Activated CD8-positive, alpha-beta T cell treated with anti-CD3 and anti-CD28 coated beads, Interleukin-2, amount 10 ng/mL, durations not matched to agents 7 days and 5 days (primary cell): ENCODE measurements at places on chromosomes 1 and 21.
A peak's percentile ranks its signal among the peaks of the same experiment; 100 is the strongest.

GRCh38 chr21:15054089-15054488, 10.7 kb downstream of the NRIP1 start:
- DNase-seq: no peak

DNA sequence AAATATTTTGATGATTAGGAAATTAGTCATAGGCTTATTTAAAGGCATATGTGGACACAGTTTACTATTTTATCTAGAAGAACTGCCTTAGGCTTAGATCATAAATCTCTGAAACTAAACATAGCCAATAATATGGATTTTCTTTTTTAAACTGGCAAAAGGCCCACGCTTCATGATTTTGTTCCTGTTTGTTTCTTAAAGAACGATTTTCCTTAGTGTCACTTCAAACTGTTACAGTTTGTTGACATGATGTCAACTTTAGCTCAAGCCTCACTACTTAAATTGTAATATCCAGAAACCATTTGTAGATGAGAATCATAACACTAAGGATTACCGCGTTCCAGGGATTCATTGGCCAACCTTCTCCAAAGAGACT, 322.6 kb downstream of the HHIPL2 start:
- no peak for DNase-seq

DNA sequence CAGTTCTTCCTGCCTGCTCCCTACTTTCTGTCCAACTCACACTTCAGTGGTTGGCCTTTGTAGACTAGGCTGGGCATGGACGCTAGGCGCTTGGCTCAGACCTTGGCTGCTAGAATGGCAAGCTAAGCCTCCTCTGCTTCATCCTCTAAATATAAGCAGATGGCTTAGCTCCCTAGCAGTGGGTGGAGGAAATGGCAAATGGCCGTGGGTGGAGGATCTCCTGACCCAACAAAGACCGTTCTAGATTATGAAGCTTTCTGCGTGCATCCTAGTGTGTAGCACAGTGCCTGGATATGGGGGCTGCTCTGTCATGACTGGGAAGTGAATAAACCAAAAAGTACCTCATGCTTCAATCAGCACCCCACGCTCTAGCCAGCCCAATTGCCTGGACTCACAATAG, 10.4 kb upstream of the ETV3L start:
- DNase-seq: no peak

DNA sequence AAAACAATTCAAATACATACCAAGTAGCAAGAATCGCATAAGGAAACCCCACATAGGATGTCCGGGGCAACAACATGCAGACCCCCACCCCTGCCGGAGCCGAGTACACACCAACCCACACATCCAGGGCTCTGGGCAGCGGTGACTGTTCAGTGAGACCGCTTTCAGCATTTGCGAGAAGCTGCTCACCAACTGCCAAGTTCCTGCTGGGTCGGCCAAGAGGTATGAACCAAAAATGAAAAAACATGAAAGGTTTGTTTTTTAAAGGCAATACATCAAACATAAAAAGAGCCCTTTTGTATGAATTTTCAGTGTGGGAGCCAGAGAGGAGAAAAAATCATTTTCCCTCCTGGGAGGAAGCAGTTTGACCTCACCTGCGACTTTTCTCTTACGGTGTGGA, 92.3 kb downstream of the SIM2 start:
- DNase-seq: no peak

- no peak for DNase-seq
These were observed 91.1 kb downstream of the HLX start for GRCh38 chr1:220970311-220970710.

- peak; percentile 62 for DNase-seq
These were observed 1.4 kb downstream of the GUK1 start for GRCh38 chr1:228141226-228142044.

GRCh38 chr1:115219927-115220326, 118.1 kb downstream of the NGF start:
- no peak for DNase-seq

DNA sequence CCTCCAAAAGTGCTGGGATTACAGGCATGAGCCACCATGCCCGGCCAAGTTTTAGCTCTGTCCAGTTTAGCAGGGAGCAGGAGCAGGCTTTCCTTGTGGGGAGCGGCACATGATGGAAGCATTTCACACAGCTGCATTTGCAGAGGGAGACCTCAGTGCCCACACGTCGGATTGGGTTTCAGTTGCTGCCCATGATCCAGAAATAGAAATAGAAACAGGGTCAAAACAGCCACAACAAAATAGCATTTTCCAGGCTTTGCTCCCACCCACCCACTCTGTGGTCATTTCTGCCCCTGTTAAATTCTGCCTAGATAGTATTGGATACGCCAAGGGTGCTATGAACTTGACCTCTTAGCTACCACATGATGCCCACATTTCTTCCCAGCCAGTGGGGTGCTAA, 128.4 kb downstream of the CNIH3 start:
- no peak for DNase-seq

GRCh38 chr1:207001492-207002245, 30.9 kb downstream of the C1orf116 start:
- no peak for DNase-seq

DNA sequence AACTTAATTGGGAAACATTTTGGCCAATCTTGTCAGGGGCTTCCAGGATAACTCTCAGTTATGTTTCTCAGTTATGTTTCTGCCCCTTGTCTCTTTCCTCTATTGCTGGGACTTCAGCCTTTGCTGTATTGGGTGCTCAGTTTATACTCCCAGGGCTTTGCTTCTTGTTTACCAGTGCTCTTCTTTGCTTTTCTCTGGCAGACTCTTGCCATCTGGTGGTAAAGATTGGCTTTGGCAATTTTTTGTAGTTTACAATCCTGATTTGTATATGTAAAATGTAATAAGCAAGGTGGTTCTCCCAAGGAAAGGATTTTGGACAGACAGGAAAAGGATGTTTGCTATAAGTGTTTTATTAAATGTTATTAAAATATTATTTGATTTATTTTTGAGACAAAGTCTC, 37.9 kb downstream of the FABP3 start:
- DNase-seq: peak; percentile 21

GRCh38 chr1:152626744-152627143, 3.8 kb upstream of the LCE3A start:
- DNase-seq: no peak

- peak; percentile 80 for DNase-seq
These were observed 29.3 kb downstream of the SLC66A1 start for GRCh38 chr1:19341201-19342061.

- DNase-seq: no peak
These were observed 99.5 kb downstream of the NGF start for GRCh38 chr1:115238336-115239147.

DNA sequence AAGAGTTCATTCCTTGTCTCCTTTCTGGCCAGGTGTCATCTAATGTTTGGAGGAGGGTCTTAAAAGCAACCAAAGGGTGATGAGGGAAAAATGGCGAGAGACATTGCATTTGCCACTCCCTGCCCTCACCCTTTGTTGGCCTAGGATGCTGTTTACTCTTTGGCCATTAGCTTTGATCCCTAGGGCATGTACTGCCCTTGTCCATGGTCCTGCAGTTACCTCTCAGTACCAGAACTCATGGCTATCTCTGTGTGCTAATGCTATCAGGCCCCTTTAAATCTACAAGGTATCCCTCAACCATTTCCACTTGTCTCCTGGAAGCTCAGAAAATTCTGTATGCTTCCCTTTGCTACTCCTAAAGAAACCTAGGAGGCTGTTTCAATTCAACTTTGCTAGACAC, 424.8 kb upstream of the PLXNA2 start:
- no peak for DNase-seq

DNA sequence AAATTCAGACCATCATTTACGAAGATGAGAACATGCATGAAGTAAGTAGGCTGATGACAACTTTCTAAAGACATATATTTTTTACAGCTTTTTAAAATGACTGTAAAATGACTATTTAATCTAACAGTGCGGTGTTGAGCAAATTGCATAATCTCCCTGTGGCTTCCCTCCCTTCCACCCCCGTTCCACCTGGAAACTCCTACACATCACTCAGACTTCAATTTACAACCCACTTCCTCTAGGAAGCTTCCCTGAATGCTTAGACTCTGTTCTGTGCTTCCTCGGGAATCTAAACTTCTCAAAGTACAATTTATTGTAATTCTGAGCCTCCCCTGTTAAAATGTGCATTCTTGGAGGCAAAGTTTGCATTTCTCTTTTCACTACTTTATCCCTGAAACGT, 354.9 kb downstream of the DPYD start:
- no peak for DNase-seq

DNA sequence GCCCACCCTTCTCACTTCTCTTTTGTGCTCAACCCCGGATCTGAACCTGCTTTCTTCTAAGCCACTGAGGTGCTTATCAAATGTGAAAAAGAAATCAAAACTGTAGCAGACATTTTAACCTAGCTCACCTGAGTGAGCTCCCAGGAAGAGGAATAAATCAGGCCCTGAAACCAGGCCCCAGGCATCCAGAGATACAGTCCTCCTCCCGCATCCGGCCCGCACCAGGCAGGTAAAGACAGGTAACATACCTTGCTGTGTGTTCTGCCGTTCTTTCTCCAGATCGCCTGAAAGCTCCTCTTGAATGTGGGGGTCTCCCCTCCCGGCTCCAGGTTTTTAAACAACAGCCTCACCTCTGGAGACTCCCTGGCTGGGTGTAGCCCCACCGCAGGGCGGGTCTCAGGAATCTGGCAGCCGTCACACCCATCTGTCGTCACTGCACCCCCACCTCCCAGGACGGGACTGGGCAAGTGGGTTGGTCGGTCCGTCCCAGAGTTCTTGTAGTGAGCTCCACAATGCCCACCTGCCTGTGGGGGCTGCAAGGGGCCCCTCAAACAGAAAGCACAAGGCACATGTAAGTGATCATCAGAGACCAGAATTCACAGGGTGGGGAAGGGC, at the start of gene LAMB3:
Gene LAMB3, minus strand, starts transcription at position 305 of the 615 bp plus-strand sequence. CDS start 1,481 bp downstream, outside the sequence.
- no peak for DNase-seq

DNA sequence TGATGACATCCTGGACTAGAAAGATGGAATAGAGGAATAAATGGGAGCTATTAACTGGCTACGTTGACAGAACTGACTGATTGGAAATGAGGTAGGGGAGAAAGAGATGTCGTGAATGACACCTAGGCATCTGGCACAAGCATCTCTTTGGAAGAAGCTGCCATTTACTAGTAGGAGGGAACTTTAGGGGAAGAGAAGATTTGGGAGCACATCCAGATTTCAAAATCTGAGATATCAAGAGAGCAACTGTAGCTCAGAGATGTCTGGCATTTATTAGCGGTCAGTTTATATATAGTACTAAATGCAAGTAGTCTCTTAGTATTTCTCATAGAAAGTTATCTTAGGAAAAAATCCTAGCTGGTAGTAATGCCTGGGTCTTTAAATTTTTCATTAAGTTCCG, 131.9 kb upstream of the C1orf105 start:
- no peak for DNase-seq

DNA sequence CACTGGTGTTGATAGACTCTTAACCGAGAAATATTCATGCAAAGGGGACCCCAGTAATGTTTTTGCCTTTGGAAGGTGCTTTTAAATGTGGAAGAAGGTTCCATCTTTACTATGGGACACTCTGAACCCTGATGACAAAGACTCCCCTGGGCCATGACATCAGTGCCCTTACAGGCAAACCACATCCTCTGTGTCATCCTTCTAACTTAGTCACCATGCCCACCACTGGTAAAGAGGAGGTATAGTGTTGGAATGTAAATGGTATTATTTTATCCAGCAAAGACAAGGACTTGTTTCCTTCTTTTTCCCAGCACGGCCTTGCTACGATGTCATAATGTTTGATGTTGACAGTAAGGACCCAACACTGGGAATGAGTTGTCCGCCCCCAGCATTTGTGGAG, 12.6 kb downstream of the METTL13 start:
- DNase-seq: peak; percentile 72

GRCh38 chr1:100969327-100969726, 56.3 kb downstream of the DPH5 start:
- no peak for DNase-seq

DNA sequence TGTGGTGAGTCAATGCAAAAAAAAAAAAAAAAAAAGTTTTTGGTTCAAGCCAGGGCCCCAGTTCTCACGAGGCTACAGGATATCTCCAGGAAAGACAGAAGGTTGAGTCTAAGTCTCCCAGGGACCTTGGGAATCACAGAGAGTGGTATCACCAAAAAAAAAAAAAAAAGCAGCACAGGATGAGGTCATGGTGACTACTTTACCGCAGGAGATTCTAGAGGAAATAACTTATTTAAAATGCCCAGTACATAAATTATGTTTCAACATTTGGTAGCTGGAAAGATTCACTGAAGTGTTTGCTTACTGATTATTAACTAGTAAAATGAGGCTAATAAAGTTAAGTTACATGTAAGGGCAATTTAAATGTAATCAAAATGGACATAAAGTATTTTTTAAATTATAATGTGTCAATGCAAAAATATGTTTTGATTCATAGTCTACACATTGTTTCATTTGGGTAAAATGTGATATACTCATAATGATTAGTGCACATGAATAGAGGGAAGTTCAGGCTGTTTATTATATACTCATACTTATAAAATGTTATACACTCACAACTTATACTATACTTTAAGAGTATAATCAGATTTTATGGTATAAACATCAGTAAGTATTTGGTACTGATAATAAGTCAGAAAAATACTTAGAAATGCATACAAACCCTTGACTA, 84.1 kb downstream of the PLPPR5 start:
- no peak for DNase-seq

- DNase-seq: no peak
These were observed 111.3 kb downstream of the TGFB2 start for GRCh38 chr1:218456444-218456843.

DNA sequence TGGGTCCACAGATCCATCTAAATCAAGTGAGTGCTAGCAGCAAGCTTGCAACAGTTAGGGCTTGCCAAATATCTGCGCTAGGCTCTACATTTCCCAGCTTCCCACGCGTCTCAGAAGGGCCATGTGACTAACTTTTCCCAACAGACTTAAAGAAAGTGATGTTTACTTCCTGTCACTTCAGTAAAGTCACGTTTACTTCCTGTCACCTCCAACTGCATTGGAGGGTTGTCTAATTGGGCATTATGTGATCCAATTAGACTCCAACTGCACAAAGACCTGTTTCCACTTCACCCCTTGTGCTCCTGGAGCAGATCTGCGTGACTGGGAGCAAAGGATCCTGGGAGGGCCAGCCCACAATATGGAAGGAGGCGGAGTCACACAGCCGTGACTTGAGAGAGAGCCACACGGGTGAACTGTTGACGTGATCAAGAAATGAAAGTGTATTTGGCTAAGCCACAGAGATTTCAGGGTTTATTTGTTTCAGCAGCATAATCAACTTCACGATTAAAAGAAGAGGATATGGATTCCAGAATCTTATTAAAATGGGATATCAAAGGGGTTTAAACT, 77.7 kb downstream of the CYYR1 start:
- no peak for DNase-seq

GRCh38 chr1:193697115-193697762, 510.8 kb upstream of the B3GALT2 start:
- no peak for DNase-seq

- DNase-seq: no peak
These were observed 40.9 kb downstream of the LRRC53 start for GRCh38 chr1:74471470-74471869.

DNA sequence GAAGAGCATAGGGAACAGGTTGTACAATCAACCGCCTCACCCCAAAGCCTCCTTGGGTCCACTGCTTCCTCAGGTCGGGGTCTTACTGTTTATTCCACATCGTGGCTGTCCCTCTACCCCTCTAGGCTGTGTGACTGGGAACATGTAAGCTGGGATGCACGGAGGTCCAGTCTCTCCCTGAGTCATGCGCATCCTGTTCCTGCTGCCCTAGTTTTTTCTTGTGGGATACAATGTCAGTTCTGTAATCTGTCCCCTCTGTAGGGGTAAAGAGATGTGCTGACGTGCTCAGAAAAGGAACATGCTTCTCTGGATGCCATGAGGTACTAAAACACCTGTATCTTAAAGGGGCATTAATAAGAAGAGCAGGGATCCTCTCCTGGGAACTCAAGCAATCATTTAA, 66.2 kb downstream of the SLC45A1 start:
- no peak for DNase-seq

GRCh38 chr21:38165466-38166172, 91.2 kb upstream of the KCNJ15 start:
- DNase-seq: no peak
